Stimulated activated CD8-positive, alpha-beta memory T cell treated with anti-CD3 and anti-CD28 coated beads, Interleukin-15, amount 100 ng/mL, for 1 hour (primary cell): ENCODE measurements at places on chromosomes 1 and 21.

DNA sequence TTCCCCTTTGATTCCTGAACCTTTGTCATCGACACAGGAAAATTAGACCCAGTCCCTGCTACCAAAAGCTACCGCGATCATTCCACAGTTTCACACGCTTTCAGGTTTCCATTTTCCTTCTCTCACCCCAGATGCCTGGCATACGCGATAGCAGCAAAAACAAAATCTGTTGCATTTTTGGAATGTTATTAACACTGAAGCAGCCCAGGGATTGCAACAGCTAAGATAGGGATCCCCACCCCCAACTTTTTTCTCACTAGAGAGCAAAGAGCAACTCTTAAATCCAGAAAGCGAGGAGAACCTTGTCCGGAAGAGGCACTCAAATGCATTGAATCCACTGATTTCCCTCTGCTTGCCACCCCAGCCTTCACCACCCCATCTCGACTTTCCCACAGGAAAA is 8.9 kb downstream of the OVAAL start:
- DNase-seq, result no peak

GRCh38 chr1:6596886-6597776 is 5.5 kb downstream of the KLHL21 start:
- DNase-seq, result no peak

DNA sequence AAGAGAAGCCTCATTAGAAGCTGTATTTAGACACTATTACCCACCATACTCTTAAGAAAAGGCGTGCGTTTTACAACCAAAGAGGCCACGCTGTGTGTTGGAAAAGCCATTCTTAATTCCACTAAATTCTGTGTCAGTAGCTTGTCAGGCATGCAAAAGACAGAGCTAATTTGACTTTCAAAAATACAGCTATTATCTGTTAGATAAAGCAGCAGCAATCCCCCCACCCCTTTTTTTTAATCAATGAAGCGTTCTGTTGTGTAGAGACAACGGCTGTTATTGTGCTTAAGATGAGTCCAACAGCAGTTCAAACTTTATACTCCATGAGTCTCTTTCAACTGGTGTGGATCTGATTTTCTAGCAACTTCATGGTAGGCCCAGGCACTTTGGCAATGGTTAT is 43.5 kb downstream of the PLA2G4A start:
- DNase-seq, result no peak

- DNase-seq, result no peak
These were observed 5.6 kb downstream of the CRCT1 start for GRCh38 chr1:152519851-152520250.

GRCh38 chr1:29415156-29415830 is 179.0 kb downstream of the PTPRU start:
- DNase-seq, result no peak

DNA sequence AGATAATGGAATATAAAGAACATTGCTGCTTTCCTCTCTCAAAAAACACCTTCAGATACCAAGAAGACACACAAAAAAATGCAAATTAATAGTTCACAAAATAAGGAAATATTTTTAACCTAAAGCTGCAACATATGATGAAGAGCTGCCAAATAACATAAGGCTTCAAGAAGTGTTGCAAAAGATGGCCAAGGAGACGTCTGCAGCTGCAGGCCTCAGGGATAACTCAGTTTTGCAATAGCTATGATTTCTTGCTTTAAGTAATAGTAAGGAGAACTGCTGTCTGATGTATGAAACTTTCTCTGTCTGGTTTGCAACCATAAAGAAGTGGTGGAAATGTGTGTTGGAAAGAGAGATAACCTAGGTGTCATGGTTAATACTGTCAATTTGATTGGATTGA is 1237.5 kb downstream of the MRPL39 start:
- DNase-seq, result no peak

- DNase-seq, result no peak
These were observed 66.1 kb downstream of the TENT5C start for GRCh38 chr1:117671781-117672501.

DNA sequence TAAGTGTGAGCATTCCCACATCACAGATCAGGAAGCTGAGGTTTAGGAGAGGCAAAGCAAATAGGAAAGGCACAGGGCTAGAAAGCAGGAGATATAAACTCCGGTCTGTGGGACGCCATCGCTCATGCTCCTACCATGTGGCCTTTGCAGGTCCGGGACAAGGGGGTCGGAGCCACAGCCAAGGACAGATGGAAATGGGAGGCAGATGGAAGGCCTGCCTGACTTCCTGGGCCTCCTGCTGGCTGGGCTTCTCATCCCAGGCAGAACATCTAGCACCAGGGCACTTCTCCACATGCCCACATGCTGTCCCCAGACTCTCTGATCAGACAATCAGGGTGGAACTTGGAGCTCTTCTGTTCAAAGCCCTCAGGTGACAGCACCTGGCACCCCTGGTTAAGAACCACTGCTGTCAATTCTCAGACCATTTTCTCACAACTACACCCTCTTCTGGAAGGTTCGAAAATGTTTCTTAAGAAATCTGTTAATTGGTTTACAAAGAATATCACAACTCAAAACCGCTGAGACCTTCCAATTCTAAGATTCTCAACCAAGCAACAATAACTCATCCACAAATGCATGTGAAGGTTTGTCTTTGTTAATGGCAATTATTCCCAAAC is 173.3 kb upstream of the EDN2 start:
- no peak for DNase-seq

DNA sequence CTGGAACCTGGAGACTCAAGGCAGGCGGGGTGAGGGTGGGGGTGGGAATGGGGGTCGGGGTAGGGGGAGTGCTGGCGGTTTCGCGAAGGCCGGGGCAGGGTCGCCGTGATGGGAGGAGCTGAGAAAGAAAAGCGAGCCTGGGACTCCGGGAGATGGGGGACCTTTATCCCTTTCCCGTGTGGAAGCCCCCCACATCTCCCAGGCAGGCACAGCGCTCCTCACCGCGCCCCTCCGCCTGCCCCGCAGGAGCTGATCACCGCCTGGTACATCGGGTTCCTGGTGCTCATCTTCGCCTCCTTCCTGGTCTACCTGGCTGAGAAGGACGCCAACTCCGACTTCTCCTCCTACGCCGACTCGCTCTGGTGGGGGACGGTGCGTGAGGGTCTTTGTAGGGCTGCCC is 35.5 kb downstream of the KCNQ4 start:
- no peak for DNase-seq

DNA sequence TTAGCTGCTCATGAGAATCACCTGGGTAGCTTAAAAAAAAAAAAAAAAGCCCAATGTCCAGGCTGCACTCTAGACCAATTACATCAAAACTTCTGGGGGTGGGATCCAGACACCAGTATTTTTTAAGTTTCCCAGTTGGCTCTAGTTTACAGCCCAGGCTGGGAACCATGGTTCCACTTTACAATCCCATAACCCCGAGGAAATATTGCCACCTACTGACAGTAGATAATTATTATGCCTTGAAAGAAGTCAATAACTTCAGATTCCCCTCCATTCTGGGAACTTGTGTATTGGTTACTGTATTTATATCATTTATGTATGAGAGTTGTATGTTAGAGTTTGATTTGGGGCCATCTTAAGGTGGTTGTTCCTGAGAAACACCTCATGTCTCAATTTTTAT is 100.2 kb downstream of the SPATA46 start:
- no peak for DNase-seq

DNA sequence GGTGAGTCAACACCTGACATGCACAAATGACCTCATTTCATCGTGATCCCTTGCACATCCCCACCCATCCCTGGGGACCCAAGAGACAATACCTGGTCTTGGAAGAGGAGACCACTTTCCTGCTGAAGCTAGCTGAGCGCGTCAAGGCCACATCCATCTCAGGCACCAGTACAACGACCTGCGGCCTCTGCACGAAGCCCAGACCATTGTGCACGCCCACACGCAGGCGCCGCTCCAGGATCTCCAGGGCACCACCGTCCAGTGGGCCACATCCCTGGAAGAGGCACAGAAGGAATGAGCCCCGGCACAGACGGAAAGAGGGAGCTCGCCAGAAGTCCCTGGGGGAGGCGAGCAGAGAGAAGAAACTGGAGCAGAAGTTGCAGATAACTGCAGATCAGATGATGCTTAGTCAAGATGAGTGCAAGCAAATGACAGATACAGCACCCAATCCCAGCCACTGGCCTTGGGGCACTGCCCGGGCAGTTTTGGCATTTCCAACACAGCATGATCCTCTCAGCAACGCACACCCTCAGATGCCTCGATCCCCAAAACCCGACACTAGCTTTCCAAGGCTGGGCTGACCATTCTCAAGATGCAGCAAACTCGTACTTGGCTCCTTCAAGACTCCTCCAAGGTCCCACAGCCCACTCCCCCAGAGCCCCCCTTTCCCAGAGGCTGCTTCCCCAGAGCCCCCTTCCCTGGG is 44.1 kb downstream of the NPHP4 start:
- no peak for DNase-seq

DNA sequence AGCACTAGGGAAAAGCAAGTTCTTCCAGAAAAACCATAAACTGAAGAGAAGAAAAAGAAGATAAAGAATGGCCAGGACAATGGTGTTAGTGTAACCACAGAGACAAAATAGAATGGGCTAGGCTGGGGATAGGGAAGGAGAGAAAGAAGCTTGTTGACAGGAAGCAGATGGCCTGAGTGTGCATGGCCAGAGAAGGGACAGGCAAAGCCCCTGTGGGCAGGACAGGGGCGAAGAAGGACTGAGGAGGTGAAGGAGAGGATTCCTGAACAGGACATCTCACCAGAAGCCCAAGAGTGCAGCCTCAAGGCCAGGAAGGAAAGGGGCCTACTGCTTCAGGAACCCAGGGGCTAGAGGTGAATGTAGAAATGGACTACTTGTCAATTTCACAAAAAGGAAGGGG is 29.3 kb downstream of the IQGAP3 start:
- DNase-seq, result no peak

- DNase-seq, result no peak
These were observed 72.4 kb downstream of the GABPA start for GRCh38 chr21:25807191-25807590.

- DNase-seq, result no peak
These were observed 101.2 kb downstream of the GDAP2 start for GRCh38 chr1:117828201-117828600.

- no peak for DNase-seq
These were observed 43.6 kb upstream of the PDE9A start for GRCh38 chr21:42609811-42610210.

DNA sequence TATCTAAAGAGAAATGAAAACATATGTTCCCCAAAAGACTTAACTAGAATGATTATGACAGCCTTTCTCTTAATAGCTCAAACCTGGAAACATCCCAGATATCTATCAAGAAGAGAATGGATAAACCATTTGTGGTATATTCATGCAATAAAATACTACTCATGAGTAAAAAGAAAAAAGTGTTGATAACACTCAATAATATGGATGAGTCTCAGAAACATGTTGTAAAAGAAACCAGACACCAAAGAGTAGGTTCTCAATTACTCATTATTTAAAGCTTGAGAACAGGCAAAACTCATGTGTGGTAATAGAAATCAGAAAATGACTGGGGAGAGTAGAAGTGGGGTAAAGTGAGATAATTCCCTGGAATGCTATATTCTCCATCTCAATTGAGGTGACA is 154.1 kb downstream of the PHTF1 start:
- no peak for DNase-seq

GRCh38 chr1:203858055-203858454 is 3.3 kb upstream of the SNRPE start:
- no peak for DNase-seq

- DNase-seq, result no peak
These were observed 33.9 kb upstream of the ASPM start for GRCh38 chr1:197180252-197180878.

DNA sequence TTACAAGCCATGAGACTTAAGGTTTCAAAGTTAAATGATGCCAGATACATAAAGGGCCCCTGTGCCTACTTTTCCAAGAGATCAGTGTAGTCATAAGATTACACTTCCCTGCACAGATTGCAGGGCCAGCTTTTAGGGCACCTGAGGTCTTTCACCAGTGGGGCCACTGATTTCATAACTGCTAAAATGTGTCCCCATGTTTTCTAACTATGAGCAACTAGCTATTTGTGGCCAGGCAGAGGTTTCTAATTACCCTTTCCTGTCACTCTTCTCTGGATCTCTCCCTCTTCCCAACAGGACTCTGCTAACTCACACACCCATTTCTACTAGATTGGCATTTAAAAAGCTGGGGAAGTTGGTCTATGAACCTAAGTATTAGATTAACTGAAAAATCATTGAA is 207.1 kb upstream of the SGIP1 start:
- no peak for DNase-seq

DNA sequence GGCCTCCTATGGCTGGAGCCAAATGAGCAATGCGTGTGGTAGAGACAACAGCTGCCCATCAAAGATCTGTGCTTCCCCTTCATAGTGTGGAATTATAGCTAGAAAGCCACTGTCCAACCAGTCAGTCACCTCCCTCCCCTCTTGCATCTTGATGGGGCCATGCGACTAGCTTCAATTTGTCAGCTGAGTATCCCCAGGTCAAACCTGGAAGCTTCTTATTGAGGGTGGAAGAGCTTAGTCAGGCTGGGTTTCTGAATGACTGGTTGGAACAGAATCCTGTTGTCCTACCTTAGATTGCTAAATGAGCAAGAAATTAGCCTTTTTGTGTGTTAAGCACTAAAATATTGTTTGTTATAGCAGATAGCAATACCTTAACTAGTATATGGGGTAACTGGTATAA is 625.4 kb downstream of the PTPRC start:
- DNase-seq, result no peak

- DNase-seq, result no peak
These were observed 264.1 kb downstream of the FOXD2 start for GRCh38 chr1:47701741-47702515.

DNA sequence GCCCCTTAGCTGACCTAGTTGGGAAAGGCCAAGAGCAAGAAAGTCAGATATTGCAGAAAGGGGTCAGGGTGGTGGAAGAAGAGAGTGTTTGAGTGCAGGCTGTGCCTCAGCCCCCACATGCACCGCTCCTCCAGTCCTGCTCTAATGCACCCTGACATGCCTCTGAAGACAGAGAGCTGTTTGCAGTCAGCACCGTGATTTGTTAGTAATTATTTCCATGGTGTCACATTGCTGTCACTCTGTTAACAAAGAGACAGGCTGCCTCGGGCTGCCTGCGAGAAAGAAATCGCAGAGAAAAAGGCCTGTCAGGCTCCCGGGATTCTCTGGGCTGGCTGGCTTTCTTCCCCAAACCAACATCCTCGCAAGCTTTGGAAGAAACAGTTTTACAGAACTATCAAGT is 58.3 kb downstream of the ERI3 start:
- no peak for DNase-seq

GRCh38 chr1:102800406-102800805 is 307.9 kb downstream of the COL11A1 start:
- DNase-seq, result no peak

GRCh38 chr21:29163341-29164115 is 33.1 kb downstream of the MAP3K7CL start:
- no peak for DNase-seq

GRCh38 chr1:226814751-226815537 is 55.5 kb upstream of the PSEN2 start:
- DNase-seq, result no peak

GRCh38 chr1:212109728-212110127 is 74.2 kb downstream of the DTL start:
- DNase-seq, result no peak

- no peak for DNase-seq
These were observed 94.6 kb downstream of the ZC3H11B start for GRCh38 chr1:219518168-219518906.
